ENCODE measurements at places on chromosomes 3 and 15.

GRCh38 chr15:77421370-77421700 is 647 bp downstream of the HMG20A start:
- no peak for DNase-seq

- DNase-seq, result no peak
Measured at GRCh38 chr15:58594898-58595297, 154.6 kb downstream of the ADAM10 start.

GRCh38 chr3:62132027-62132602 is 241.2 kb downstream of the FEZF2 start:
- DNase-seq, result no peak

DNA sequence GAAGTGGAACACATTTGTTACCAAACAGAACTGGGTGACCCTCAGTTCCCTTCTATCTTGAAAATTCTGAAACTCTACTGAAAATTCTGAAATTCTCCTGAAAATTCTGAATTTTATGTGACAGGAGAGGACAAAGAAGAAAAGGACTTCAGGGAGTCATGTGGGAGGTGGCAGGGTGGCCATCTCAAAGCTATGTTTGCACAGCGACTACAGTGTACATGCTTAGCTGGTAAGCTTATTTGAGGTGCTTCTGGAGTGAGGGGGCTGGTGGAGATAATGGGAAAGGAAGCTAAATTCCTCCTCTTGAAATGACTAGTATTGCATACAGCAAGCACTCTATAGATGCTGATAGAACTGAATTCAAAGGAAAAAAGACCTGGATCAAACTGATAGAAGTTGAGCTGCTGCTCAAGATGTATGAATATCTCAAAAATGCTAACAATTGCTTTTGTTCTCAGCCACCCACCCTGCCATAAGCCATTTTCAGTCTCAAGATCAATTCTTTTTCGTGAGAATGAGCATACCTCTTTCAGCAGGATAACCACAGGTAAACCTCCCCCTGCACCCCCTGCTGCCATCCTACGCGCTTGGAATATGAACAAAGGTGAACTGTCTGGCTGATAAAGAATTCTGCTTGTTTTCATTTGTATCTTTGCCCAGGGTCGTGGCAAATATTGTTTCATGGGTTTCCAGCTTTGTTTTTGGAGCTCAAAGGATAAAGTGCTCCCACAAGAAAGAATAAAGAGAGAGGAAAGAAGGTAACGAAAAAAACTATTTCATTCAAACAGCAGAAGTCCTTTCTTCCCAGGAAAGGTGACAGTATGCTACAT is 16.6 kb upstream of the ARHGEF3 start:
- no peak for DNase-seq

DNA sequence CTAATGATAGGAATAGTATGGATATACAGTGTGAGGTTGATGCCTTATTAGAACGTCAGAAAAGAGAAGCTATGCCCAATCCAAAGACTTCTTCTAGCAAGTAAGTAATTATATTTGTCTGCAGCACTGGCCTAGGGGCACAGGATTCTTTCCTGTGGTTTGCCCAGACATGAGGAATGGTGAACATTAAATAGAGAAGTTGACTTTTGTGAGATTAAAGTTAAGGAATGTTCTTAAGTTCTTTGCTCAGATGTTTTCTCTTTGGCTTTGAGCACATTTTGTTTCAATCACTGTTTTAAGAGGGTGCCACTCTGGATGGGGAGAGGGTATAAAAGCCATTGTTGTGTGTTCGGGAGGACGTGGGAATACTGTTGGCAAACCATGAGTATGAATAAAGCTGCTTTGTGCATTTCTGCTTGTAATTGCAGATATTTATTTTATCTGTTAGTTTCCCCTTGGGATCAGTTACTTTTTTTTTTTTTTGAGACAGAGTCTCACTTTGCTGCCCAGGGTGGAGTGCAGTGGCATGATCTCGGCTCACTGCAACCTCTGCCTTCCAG is 8.3 kb downstream of the KIF23 start:
- no peak for DNase-seq

GRCh38 chr15:44584162-44584749 is 47.3 kb downstream of the EIF3J start:
- DNase-seq, result peak; percentile 48

- peak; percentile 29 for DNase-seq
Measured at GRCh38 chr3:3127432-3128010, 781 bp downstream of the TRNT1 start.

DNA sequence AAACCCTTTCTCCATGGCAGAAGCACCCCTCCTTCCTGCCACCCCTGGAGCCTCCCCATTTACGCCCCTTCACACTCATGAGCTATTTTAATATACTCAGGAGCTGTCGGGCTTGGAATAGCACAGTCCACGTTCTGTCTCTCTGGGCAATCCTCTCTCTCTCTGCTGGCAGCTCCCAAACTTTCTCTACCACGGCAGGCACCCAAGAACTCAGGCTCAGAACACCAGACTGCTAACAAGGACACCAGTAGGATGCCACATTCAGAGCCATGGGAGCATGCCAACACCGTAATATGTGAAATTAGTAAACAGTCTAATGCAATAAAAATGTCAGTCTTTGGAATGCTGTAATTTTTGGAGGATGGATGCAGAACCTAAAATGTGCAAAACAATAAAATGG is 19.3 kb downstream of the TNFAIP8L3 start:
- no peak for DNase-seq

DNA sequence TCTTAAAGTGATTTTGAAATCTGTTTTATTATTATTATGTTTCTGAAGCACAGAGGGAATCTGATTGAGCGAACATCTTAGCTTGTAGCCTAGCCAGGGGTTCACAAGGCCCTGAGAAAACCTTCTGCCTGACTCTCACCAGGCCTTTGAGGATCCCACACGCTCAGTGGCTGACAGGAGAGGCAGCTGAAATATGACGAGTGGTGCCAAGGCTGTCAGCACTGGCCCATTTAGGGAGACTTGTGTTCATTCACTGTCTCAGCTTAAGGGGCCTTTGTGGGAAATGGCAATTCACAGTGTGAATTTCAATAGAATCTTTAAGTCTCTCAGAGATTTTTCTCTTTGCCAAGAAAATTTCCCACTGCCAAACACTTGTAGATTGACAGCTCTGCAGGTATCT is 770.9 kb downstream of the TUSC7 start:
- no peak for DNase-seq

- DNase-seq, result no peak
Measured at GRCh38 chr15:69647142-69647513, 194.5 kb downstream of the RPLP1 start.

DNA sequence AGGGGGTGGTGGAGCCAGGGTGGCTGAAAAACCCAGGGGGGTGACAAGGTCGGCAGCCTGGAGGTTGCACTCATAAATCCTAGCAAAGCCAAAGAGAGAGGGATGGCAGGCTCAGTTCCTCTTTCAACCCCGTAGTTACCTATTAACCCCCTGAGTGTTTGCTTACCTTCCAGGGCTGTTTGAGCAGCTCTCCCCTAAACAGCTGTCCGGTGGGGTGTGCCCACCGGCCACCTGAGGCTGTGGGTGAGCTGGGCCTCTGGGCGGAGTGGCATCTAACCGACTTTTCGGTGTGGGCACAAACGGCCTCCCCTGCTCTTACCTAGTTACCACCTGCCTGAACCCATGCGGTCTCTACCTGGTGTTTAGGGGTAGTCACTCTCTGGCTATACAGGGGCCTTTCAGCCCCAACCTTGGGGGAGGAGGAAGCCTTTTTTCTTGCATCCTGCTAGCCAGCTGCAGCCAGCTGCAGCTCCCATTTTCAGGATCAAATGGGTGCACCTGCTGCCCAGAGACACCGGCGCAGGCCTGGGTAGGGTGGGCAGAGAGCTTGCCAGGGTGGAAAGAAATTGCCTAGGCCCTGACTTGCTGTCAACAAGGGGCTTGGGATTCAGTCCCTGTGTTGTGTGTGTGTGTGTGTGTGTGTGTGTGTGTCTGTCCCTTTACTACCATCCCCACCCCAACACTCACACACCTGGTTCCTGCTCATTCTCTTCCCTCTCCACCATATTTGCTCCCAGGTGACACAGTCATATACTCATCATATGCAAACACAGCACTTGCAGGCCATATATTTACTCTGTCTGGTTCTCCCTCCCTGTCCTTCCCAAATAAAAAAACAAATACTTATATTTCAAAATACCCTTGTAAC is 3.7 kb downstream of the DLL4 start:
- DNase-seq, result no peak

DNA sequence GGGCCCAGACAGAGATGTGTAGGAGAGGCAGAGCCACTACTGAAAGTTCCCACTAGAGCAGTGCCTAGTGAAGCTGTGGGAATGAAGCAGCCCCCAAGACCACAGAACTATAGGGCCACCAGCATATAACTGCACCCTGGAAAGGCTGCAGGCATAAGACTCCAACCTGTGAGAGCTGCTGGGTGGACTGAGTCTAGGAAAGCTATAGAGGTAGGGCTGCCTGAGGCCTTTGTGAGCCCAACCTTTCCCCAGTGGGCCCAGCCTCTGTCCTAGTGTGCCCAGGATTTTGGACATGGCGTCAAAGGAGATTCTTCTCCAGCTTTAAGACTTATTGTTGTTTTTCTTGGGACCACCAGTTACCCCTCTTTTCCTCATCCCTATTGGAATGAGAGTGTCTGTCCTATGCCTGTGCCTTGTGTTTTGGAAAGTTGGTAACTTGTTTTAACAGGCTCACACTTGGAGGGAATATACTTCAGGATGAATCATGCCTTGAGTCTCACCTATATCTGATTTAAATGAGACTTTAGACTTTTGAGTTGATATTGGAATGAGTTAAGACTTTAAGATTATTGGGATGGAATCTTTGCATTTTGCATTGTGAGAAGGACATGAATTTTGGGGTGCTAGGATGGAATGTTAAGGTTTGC is 28.1 kb downstream of the SLMAP start:
- DNase-seq, result no peak

- peak; percentile 88 for DNase-seq
Measured at GRCh38 chr15:40421246-40422157, 15.9 kb downstream of the IVD start.

- DNase-seq, result no peak
Measured at GRCh38 chr3:165638034-165638433, 199.2 kb downstream of the BCHE start.

DNA sequence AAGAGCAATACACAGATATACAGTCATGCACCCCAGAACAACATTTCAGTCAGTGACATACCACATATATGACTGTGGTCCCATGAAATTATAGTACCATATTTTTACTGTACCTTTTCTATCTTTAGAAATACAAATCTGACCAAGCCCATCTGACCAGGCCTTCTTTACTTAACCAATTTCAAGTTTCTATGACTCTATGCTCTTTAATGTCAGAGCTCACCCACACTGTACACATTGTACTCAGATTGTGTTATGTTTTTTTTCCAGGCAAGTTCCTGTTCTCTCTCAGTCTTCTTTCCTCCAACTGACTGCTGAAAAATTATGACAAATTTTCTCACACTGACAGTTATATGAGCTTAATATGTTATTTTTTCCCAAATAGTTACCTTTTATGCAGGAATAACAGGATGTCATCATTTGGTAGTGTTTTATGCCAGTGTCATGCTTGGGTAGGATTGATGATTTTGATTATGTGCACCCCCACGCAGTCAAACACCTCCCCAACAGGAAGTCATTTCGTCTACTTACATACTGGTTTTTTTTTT is 8.0 kb upstream of the CBLB start:
- no peak for DNase-seq

DNA sequence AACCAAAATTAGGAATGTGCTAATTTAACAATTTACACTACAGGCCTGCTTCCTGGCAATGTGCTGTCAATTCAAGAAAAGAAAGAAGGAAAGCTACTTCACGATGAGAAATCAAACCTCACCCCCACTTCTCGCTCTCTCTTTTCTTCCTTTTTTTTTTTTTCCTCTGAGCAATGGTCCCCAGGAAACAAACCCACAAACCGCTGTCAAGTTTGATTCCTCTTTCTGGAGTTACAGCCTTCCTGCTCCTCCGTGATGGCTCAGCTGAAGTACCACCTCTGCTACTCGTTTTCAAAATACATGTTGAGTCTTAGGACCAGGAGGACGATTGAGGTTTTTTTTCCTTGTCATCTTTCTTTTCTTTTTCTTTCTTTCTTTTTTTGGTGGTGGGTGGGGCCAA is 3.4 kb upstream of the TRIM71 start:
- DNase-seq, result no peak

- DNase-seq, result no peak
Measured at GRCh38 chr3:20573175-20573574, 387.2 kb upstream of the SGO1 start.

DNA sequence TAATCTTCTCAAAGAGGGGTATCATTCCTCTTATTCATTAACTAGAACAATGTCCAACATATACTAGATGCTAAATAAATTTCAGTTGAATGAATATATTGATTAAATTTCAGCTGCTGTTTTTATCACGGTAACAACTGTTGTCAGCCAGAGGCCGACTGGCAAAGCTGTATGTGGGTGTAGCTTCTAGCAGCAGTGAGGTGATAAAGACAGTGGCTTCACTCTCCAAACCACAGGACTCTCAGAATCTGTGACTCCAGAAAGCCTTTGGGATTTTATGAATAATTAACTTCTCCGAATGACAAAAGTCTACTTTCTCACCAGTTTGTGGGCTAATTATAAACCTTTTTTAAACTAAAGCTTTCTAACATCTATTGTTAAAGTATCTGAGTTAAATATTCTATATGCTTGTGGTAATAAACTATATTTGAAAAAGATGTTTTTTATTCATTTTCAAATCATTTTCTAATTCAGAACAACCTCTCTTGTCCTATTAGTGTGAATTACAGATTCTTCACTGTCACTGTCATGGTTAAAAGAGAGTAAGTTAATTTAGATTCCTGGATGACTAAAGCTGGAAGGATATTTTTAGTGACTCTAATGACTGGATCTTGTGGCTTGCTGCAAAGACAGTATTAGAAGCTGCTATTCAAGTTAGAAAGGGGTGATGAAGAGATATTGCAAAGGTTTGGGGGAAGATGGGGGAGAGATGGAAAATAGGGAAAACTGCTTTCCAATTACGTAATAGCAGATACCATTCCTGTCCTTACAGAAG is 796.4 kb upstream of the ARPP21 start:
- no peak for DNase-seq

- DNase-seq, result no peak
Measured at GRCh38 chr15:34944936-34945335, 24.6 kb downstream of the AQR start.

- DNase-seq, result no peak
Measured at GRCh38 chr3:187740421-187741399, 4.6 kb downstream of the BCL6 start.

DNA sequence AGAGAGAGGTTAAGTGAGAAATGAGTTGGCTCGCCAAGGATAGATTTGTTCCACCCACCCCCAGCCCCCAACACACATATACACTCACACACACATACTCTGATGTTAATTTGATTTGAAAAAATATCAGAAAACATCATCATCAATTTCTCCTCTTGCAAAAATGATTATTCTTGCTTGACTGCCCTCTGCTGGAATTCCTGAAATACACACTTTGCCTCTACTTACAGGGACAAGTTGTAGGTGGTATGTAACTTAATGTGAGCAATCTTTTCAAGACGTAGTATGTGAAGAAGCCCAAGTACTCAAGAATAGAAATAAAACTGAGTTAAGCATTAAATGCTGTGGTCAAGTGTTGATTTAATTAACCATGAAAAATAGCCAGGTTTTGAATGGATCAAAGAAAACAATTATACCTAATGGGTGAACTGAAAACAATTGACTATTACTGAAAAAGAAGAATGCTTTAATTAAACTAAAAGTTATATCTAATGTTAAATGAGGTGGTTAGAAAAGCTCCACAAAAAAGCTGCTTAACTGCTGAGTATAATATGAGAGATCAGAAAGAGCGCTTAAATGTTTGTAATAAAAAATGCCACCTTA is 46.6 kb upstream of the MDFIC2 start:
- no peak for DNase-seq

- DNase-seq, result no peak
Measured at GRCh38 chr3:179606534-179607085, 2.0 kb downstream of the NDUFB5 start.
